Ovary (tissue), 10 donors: ENCODE measurements at places on chromosomes 7 and 10. TPM values are rescaled to one million over a fixed set of nuclear protein-coding genes. Genes with fewer than 3 reads are reported as not detected.

CTNNA3 gene
- polyA plus RNA-seq: 4.0 TPM

LRRN3 gene
- polyA plus RNA-seq: 1.1 TPM

KLLN gene
- 0.22 TPM for polyA plus RNA-seq

PAPSS2 gene
- polyA plus RNA-seq: 25.5 TPM

LRMDA gene
- 20.6 TPM for polyA plus RNA-seq

CCL24 gene
- polyA plus RNA-seq: 0.48 TPM

PRSS37 gene
- not detected for polyA plus RNA-seq

GSDME gene
- 20.3 TPM for polyA plus RNA-seq

AKR1C4 gene
- polyA plus RNA-seq: not detected

GLRX3 gene
- polyA plus RNA-seq: 36.2 TPM

SH2B2 gene
- polyA plus RNA-seq: 1.4 TPM

DCLRE1A gene
- polyA plus RNA-seq: 4.3 TPM

LRIT1 gene
- polyA plus RNA-seq: not detected

CFAP43 gene
- polyA plus RNA-seq: 1.6 TPM

TFPI2 gene
- polyA plus RNA-seq: 31.8 TPM

TCAF2 gene
- 2.3 TPM for polyA plus RNA-seq

NPSR1 gene
- polyA plus RNA-seq: not detected

KNDC1 gene
- 0.67 TPM for polyA plus RNA-seq

TWIST1 gene
- 6.9 TPM for polyA plus RNA-seq

LDB3 gene
- 3.6 TPM for polyA plus RNA-seq

ZNF503 gene
- 21.1 TPM for polyA plus RNA-seq

TBL2 gene
- polyA plus RNA-seq: 28.9 TPM

ENKUR gene
- polyA plus RNA-seq: 0.33 TPM

RFC2 gene
- 20.3 TPM for polyA plus RNA-seq

PPP1R3C gene
- polyA plus RNA-seq: 42.3 TPM

MNX1 gene
- polyA plus RNA-seq: not detected

CTAGE8 gene
- not detected for polyA plus RNA-seq

SEMA3E gene
- polyA plus RNA-seq: 0.10 TPM

RAMP3 gene
- 14.8 TPM for polyA plus RNA-seq

C10orf105 gene
- polyA plus RNA-seq: 0.20 TPM

SLC26A5 gene
- not detected for polyA plus RNA-seq

TMEM273 gene
- 17.4 TPM for polyA plus RNA-seq

POLR2J3 gene
- polyA plus RNA-seq: 95.6 TPM

SVIL gene
- 107 TPM for polyA plus RNA-seq

KMT2C gene
- 27.3 TPM for polyA plus RNA-seq

NAT16 gene
- polyA plus RNA-seq: not detected

CLEC2L gene
- 1.5 TPM for polyA plus RNA-seq

PLEKHS1 gene
- not detected for polyA plus RNA-seq

GJD4 gene
- polyA plus RNA-seq: not detected

AOC1 gene
- polyA plus RNA-seq: not detected

SYT15B gene
- 0.55 TPM for polyA plus RNA-seq
